ENCODE measurements at places on chromosomes 5 and 9. TPM values are rescaled to one million over a fixed set of nuclear protein-coding genes. Genes with fewer than 3 reads are reported as not detected.

- H3K27me3 ChIP-seq, result no peaks in the 10 kb centered on the region
- peaks cover 3% of the 10 kb centered on the region for H3K36me3 ChIP-seq
- H3K4me1 ChIP-seq, result peaks cover 5% of the 10 kb centered on the region
These were observed 267.1 kb upstream of the EFNA5 start for GRCh38 chr5:107937651-107938355.

DNA sequence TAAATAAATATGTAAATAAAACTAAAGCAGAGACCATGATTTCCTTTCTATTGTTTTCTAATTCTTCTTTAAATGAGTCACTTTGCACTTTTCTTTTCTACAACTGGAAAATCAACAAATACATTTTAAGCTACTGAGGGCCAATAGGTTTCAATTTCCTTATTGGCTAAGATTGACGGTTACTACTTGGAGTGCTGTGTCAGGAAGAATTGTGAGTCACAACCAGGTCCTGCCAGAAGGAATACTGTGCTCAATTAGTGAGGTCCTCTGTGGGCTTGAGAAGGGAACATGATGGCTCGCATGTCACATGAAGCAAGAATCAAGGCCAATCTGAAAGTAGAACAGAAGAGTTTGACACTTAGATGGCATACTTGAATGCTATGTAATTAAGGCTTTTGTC, 110.8 kb downstream of the HMHB1 start:
- H3K27me3 ChIP-seq, result peaks cover 2% of the 10 kb centered on the region
- no peak for DNase-seq
- peaks cover 15% of the 10 kb centered on the region for H3K4me1 ChIP-seq
- H3K27ac ChIP-seq, result no peak overlapping the region
- H3K4me3 ChIP-seq, result no peak overlapping the region

DNA sequence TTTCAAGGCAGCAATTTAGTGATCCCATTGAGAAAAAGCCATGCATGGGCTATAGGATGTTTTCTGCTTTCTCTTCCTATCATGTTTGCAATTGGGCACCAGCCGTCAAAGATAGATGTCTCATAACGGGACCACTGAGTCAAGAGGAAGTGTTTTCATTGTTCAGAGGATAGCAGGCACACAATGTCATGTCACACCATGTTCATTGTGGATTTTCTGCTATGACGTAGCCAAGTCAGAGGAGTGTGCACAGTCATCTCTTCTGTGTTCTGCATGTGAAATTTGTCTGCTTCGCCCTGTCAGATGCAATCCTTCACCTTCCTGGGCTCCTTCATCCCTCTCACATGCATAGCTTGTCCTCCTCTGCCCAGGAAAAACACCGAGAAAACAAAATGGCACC, 106.0 kb downstream of the CD180 start:
- H3K4me1 ChIP-seq, result peaks cover 7% of the 10 kb centered on the region
- no peak overlapping the region for H3K27ac ChIP-seq
- peaks cover 19% of the 10 kb centered on the region for H3K36me3 ChIP-seq
- DNase-seq, result no peak
- H3K4me3 ChIP-seq, result no peak overlapping the region

JAKMIP2 gene
- total RNA-seq, result 1.2 TPM

- H3K27me3 ChIP-seq, result no peaks in the 10 kb centered on the region
- DNase-seq, result peak; percentile 63
- H3K27ac ChIP-seq, result peak overlapping the region; percentile 86
- no peak overlapping the region for H3K4me3 ChIP-seq
- H3K36me3 ChIP-seq, result peaks cover 49% of the 10 kb centered on the region
- peaks cover 30% of the 10 kb centered on the region for H3K4me1 ChIP-seq
These were observed 42.3 kb downstream of the FAM78A start for GRCh38 chr9:131233995-131234394.

DNA sequence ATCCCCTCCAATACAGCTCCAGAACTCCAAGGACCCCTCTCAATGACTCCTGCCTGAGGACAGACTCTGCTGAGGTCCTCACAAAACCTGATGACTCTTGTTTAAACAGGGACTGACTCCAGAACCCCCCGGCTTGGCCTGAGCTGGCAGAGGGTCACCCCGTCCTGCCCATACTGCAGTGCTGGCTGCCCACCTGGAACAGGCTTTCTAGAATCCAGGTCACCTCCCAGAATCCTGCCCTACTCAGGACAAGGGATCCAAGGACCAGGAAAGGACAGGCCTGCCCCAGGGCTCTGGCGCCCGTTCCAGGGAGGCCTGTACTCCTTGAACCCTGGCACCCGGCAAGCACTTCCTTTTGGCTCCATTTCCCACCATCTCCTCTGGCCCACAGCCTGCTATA, 22.2 kb downstream of the RALGDS start:
- H3K36me3 ChIP-seq, result peaks cover 64% of the 10 kb centered on the region
- no peaks in the 10 kb centered on the region for H3K4me1 ChIP-seq
- H3K4me3 ChIP-seq, result no peak overlapping the region
- no peak overlapping the region for H3K27ac ChIP-seq
- no peak for DNase-seq

FOXD4 gene
- total RNA-seq, result not detected

RIGI gene
- 5.5 TPM for total RNA-seq

DNA sequence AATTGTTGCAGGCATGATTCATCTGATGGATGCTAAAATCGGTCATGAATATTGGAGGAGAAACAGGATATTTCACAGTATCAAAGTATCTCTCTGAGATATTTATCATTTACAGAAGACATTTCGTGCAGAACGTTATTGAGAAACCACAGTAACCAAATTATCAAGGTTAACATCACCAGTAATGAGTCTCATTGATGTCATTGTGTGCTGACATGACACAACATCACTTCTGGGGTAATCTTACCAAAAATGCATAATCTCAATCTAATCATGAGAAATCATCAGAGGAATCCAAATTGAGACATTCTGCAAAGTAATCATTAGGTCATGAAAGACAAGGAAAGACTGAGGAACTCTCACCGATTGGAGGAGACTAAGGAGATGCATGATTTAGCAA, 42.7 kb downstream of the C5orf22 start:
- no peak overlapping the region for H3K27ac ChIP-seq
- H3K4me1 ChIP-seq, result no peaks in the 10 kb centered on the region
- no peak overlapping the region for H3K4me3 ChIP-seq
- peaks cover 18% of the 10 kb centered on the region for H3K27me3 ChIP-seq
- DNase-seq, result no peak

DNA sequence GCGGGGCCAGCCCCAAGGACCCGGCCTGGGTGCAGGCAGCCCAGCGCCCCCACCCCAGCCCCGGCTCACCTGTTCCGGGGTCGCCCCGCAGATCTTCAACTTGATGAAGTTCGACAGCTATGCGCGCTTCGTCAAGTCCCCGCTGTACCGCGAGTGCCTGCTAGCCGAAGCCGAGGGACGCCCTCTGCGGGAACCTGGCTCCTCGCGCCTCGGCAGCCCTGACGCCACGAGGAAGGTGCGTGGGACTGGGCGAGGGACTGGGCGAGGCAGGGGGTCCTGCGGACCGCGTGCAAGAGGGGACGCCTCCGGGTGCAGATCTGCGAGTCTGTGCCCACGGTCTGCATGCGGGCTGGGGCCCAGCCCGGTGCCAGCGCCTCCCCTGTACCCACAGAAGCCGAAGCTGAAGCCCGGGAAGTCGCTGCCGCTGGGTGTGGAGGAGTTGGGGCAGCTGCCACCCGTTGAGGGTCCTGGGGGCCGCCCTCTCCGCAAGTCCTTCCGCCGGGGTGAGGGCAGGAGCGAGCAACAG, 9.7 kb downstream of the RGS14 start:
- no peak overlapping the region for H3K4me3 ChIP-seq
- no peak for DNase-seq
- no peak overlapping the region for H3K27ac ChIP-seq
- peaks cover 38% of the 10 kb centered on the region for H3K36me3 ChIP-seq
- peaks cover 51% of the 10 kb centered on the region for H3K4me1 ChIP-seq
- H3K27me3 ChIP-seq, result no peaks in the 10 kb centered on the region

- peaks cover 81% of the 10 kb centered on the region for H3K4me1 ChIP-seq
- H3K27ac ChIP-seq, result peak overlapping the region; percentile 91
- peak overlapping the region; percentile 80 for H3K4me3 ChIP-seq
- DNase-seq, result peak; percentile 66
- peaks cover 21% of the 10 kb centered on the region for H3K36me3 ChIP-seq
These were observed 11.0 kb upstream of the FAM120AOS start for GRCh38 chr9:93464395-93464794.

- DNase-seq, result no peak
- H3K27ac ChIP-seq, result peak overlapping the region; percentile 57
- peaks cover 12% of the 10 kb centered on the region for H3K27me3 ChIP-seq
- H3K36me3 ChIP-seq, result no peaks in the 10 kb centered on the region
- H3K4me1 ChIP-seq, result peaks cover 60% of the 10 kb centered on the region
- H3K4me3 ChIP-seq, result no peak overlapping the region
These were observed 21.6 kb upstream of the TCF7 start for GRCh38 chr5:134092875-134093274.

- H3K27ac ChIP-seq, result no peak overlapping the region
- H3K27me3 ChIP-seq, result peaks cover 6% of the 10 kb centered on the region
- H3K4me1 ChIP-seq, result peaks cover 4% of the 10 kb centered on the region
- H3K36me3 ChIP-seq, result no peaks in the 10 kb centered on the region
- H3K4me3 ChIP-seq, result no peak overlapping the region
These were observed 61.6 kb upstream of the SPRY4 start for GRCh38 chr5:142386137-142387023.

- H3K36me3 ChIP-seq, result no peaks in the 10 kb centered on the region
- no peak for DNase-seq
- H3K4me1 ChIP-seq, result no peaks in the 10 kb centered on the region
- H3K27ac ChIP-seq, result no peak overlapping the region
These were observed 377.1 kb downstream of the ACTL7B start for GRCh38 chr9:108478431-108479332.

GRCh38 chr5:95070453-95070852, 214.4 kb downstream of the MCTP1 start:
- H3K27me3 ChIP-seq, result peaks cover 4% of the 10 kb centered on the region
- H3K27ac ChIP-seq, result no peak overlapping the region
- DNase-seq, result no peak
- H3K4me1 ChIP-seq, result no peaks in the 10 kb centered on the region

- peaks cover 72% of the 10 kb centered on the region for H3K36me3 ChIP-seq
- H3K27ac ChIP-seq, result peak overlapping the region; percentile 90
- no peaks in the 10 kb centered on the region for H3K27me3 ChIP-seq
- H3K4me1 ChIP-seq, result peaks cover 47% of the 10 kb centered on the region
- DNase-seq, result peak; percentile 80
These were observed 9.3 kb downstream of the ZNF622 start for GRCh38 chr5:16456103-16456832.

- H3K36me3 ChIP-seq, result no peaks in the 10 kb centered on the region
- H3K4me1 ChIP-seq, result no peaks in the 10 kb centered on the region
- H3K4me3 ChIP-seq, result no peak overlapping the region
- DNase-seq, result no peak
- no peak overlapping the region for H3K27ac ChIP-seq
These were observed 555.8 kb upstream of the CLINT1 start for GRCh38 chr5:158414780-158415179.

PCDHGC3 gene
- total RNA-seq, result 0.24 TPM

GRCh38 chr9:99158629-99159028, 53.7 kb downstream of the TGFBR1 start:
- no peak overlapping the region for H3K4me3 ChIP-seq
- no peak for DNase-seq
- peaks cover 6% of the 10 kb centered on the region for H3K4me1 ChIP-seq
- peaks cover 8% of the 10 kb centered on the region for H3K36me3 ChIP-seq

ELOVL7 gene
- 1.1 TPM for total RNA-seq

DNA sequence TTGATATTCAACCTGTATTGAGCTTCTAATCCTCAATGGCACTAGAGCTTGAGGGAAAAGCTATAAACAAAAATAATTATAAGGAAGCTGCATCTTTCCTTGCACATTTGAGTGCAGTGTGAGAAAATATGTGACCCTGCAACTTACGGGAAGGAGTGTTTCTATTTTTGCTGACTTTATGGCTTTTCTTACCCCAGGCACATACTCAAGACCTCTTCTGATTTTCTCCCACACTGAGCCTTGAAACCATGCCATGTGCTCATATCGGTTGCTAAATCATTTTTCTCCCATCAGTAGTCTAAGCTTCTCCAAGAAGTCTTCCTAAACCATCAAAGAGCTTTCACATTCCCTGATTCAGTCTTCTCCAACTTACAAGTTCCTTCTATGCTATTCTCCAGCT, 91.5 kb downstream of the CDH6 start:
- no peaks in the 10 kb centered on the region for H3K36me3 ChIP-seq
- no peaks in the 10 kb centered on the region for H3K27me3 ChIP-seq
- H3K4me3 ChIP-seq, result no peak overlapping the region
- no peaks in the 10 kb centered on the region for H3K4me1 ChIP-seq
- DNase-seq, result no peak
- H3K27ac ChIP-seq, result no peak overlapping the region

GRCh38 chr5:179184521-179185050, 124.4 kb downstream of the ZNF354C start:
- H3K4me1 ChIP-seq, result no peaks in the 10 kb centered on the region
- H3K27me3 ChIP-seq, result peaks cover 1% of the 10 kb centered on the region
- H3K36me3 ChIP-seq, result no peaks in the 10 kb centered on the region
- no peak for DNase-seq

BARHL1 gene
- not detected for total RNA-seq

DNA sequence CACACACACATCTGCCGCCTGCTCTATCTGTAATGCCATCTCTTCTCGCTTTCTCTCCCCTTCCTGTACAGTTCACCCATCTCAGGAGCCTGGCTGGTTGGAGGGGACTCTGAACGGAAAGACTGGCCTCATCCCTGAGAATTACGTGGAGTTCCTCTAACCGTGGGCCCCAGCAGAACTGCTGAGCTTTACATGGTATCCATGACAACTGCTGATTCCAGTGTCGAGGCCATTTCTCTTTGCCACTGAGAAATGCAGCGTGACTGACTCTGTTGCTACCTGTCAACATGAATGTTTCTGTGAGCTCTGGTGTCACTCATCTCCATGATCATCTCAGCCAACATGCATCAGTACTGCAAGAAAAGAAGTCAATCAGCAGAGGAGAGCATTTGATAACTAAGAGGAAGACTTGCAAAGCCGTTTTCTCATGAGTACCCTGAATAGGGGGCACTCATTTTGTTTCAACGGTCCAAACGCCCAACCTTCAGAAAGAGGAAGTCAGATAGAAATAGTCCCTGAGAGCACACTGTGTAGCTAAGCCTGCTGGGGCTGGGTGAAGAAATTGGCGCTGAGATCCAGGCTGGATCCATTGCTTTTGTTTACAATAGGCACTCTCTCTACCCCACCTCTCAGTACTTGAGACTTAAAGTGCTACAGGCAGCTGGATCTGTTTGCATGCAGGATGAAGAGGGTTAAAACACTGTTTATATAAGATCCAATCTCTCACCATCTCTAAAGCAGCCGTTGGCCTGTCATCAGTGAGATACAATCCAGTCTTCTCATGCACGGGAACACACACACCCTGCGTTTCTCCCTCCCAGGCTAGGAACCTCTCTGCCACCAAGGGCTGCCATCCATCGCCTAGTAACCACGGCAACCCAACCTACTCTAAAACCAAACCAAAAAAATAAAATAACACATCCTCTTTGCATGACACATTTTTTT, 180.9 kb downstream of the NR3C1 start:
- peak overlapping the region; percentile 95 for H3K27ac ChIP-seq
- H3K4me1 ChIP-seq, result peaks cover 56% of the 10 kb centered on the region
- peak; percentile 87 for DNase-seq

PDE4D gene
- 47.7 TPM for total RNA-seq

GRCh38 chr9:127568618-127568970, 43.5 kb upstream of the STXBP1 start:
- H3K4me1 ChIP-seq, result peaks cover 36% of the 10 kb centered on the region
- H3K36me3 ChIP-seq, result peaks cover 5% of the 10 kb centered on the region
- H3K27me3 ChIP-seq, result no peaks in the 10 kb centered on the region
- no peak overlapping the region for H3K27ac ChIP-seq
- DNase-seq, result no peak

GRCh38 chr5:140672455-140673186, 755 bp downstream of the DND1 start:
- no peak overlapping the region for H3K27ac ChIP-seq
- peaks cover 74% of the 10 kb centered on the region for H3K36me3 ChIP-seq
- no peaks in the 10 kb centered on the region for H3K27me3 ChIP-seq

All from activated CD4-positive, alpha-beta T cell treated with anti-CD3 and anti-CD28 coated beads, Interleukin-2, amount 10 ng/mL, durations not matched to agents 24 days and 14 days (primary cell).